Endothelial cell of umbilical vein (primary cell): ENCODE measurements at places on chromosomes 5 and 9. TPM values are rescaled to one million over a fixed set of nuclear protein-coding genes. Genes with fewer than 3 reads are reported as not detected.

PAEP gene
- not detected in 2 replicates for polyA plus RNA-seq

SH3TC2 gene
- polyA plus RNA-seq: 0.81 and 0.91 TPM in 2 replicates

HACD4 gene
- 1.2 and 1.3 TPM in 2 replicates for polyA plus RNA-seq

HAVCR1 gene
- polyA plus RNA-seq: not detected in 2 replicates

DNA sequence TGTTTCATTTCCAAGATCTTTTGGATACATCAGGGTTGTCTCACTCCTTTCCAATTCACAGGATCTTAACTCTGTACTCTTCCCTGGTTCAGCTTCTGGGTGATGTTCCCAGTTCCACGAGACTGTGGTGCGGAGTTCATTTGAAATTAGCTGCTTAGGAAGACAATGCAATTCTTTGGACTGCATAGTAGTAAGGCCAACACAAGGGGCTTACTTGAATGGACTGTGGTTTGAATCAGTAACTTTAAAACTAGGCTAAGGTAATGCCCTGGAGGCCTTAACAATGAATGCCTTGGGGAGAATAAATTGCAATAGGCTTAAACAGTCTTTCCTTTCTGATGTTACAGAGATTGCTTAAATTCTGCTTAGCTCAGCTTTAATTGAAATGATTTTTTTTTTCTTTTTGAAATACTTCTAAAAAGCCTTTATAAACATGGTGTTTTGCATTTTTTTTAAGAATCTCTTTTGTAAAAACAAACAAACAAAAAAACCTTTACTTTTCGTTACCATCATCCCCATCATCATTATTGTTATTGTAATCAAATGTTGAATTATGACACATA lies 133.8 kb upstream of the MEF2C start:
- no peak for DNase-seq

- no peak for DNase-seq
Observed at GRCh38 chr5:152956943-152957613, 533.4 kb upstream of the GRIA1 start.

DNA sequence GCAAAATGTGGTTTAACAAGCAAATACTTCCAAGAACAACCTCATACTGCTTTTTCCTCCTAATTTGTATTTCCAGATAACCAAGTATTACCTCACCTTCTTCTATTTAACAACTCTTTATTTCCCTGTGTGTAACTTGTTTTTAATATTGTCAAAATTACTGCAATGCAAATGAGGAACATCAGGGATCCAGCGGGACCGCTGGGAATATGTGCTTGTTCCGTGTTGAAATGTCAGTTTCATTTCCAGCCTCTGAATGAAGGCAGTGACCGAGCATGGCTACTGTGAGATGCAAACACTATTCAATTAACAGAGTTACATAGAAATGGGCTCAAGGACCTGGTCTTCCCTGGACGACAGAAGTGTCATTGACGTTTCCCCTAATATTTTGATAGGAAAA lies 110.8 kb upstream of the CTSL start:
- DNase-seq: no peak

DNA sequence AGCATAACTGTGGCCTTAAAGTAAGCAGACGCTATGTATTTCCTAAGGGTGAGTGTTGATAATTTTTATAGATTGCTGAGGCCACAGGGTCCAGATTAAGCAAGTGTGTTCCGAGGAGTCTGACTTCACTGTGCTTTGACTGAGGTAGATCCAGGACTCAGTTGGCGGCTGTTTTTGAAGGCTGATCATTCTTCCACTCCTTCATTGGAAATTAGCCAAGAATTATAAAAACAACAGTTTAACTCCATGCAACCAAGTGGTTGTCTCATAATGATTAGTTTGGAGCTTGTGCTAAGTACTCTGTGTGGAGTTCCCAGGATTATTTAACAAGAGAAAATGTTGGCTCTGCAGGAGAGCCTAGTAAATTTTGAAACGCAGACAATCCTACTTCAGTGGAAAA lies 19.1 kb downstream of the IQGAP2 start:
- DNase-seq: no peak
